Breast epithelium (tissue), 4 donors: ENCODE measurements at places on chromosomes 4 and X. TPM values are rescaled to one million over a fixed set of nuclear protein-coding genes. Genes with fewer than 3 reads are reported as not detected.

- H3K27ac ChIP-seq = no peak overlapping the region
- H3K4me3 ChIP-seq = no peak overlapping the region
- H3K4me1 ChIP-seq = no peaks in the 10 kb centered on the region
Measured at GRCh38 chr4:154593868-154594267, 3.3 kb upstream of the FGA start.

DNA sequence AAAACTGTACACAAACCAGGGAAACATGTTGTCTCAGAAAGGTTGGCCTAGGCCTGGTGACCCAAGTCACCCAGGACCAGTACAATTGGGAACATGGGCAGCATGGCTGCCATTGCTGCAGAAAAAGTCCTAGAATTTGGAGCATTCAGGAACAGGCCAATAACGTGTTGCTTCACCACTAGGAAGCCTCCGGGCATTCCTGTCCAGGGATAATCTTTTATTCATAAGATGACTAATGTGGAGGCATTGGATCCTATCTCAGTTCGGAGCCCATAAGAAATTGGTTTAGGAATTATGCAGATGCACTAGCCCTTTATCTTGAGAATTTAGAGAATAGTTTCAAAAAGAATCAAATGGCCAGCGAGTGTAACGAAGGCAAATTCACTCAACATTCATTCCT, 242.8 kb upstream of the NDST4 start:
- no peaks in the 10 kb centered on the region for H3K36me3 ChIP-seq
- H3K4me3 ChIP-seq = no peak overlapping the region
- no peak overlapping the region for H3K27ac ChIP-seq
- no peaks in the 10 kb centered on the region for H3K27me3 ChIP-seq

DNA sequence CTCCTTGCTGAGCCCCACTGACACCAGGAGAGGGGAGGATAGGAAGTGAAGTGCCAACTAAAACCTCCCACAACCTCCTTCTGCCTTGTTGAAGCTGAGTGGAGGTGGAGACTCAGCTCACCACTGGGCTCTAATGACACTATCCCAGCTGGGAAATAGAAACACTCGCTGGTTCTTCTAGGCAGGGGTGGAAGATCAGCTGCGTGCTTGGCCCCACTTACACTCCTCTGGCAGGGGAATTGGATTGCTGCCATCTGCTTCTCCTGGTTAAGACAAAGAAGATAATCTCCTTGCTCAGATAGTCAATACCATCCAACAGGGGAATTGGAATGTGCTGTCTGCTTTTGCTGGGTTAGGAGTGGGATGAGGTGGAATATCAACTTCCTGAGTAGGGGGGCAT, 392.5 kb downstream of the ZNF674 start:
- H3K36me3 ChIP-seq = no peaks in the 10 kb centered on the region
- no peaks in the 10 kb centered on the region for H3K4me1 ChIP-seq
- no peak overlapping the region for H3K27ac ChIP-seq
- DNase-seq = no peak

DNA sequence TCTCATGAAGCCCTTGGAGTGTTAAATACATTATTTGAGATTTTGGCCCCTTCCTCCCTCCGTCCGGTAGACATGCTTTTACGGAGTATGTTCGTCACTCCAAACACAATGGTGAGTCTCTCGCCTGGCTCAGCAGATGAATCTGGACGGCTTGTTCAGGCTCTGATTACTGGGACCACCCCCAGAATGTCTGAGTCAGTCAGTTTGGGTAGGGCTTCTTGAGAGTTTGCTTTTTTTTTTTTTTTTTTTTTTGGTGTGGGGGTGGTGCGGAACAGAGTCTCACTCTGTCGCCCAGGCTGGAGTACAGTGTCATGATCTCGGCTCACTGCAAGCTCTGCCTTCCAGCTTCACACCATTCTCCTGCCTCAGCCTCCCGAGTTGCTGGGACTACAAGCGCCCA, 62.4 kb upstream of the MSANTD1 start:
- H3K4me3 ChIP-seq = no peak overlapping the region
- H3K27me3 ChIP-seq = no peaks in the 10 kb centered on the region
- no peaks in the 10 kb centered on the region for H3K36me3 ChIP-seq
- no peak for DNase-seq

GRCh38 chr4:6783111-6783981, 819 bp downstream of the KIAA0232 start:
- peak; percentile 85 for DNase-seq
- H3K4me3 ChIP-seq = peak overlapping the region; percentile 99
- peaks cover 9% of the 10 kb centered on the region for H3K4me1 ChIP-seq
- H3K27ac ChIP-seq = peak overlapping the region; percentile 99
- H3K27me3 ChIP-seq = no peaks in the 10 kb centered on the region

DNA sequence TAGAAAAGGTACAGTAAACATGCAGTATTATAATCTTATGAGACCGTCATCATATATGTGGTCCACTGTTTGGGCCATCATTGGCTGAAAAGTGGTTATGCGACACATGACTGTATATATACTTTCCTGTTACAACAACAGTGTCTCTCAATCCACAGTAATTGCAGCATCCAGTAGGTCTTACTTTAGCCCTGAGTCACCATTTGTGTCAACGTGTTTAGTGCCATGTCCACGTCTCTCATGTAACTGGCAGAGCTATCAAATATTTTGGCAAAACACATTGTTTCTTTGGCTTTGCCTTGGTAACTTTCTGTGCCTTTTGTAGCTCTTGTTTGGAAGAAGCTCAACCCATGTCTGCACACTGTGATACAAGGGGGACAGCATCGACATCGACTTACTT, 73.8 kb downstream of the CD38 start:
- no peaks in the 10 kb centered on the region for H3K36me3 ChIP-seq
- no peak overlapping the region for H3K4me3 ChIP-seq
- no peaks in the 10 kb centered on the region for H3K4me1 ChIP-seq
- H3K27ac ChIP-seq = no peak overlapping the region

DNA sequence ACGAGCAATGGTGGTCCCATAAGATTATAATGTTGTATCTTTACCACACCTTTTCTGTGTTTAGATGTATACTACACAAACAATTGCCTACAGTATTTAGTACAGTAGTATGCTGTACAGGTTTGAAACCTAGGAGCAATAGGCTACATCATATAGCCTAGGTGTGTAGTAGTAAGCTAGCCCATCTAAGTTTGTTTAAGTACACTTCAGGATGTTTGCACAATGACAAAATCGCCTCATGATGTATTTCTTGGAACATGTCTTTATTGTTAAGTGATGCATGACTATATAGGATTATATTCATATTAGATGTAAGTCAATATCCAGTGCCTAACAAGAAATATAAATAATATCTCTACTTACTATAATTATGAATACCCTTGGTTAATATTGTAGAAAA, 104.6 kb downstream of the SLC10A6 start:
- H3K27ac ChIP-seq = no peak overlapping the region
- no peak for DNase-seq
- H3K4me3 ChIP-seq = no peak overlapping the region
- H3K27me3 ChIP-seq = no peaks in the 10 kb centered on the region
- H3K4me1 ChIP-seq = no peaks in the 10 kb centered on the region

- H3K27me3 ChIP-seq = no peaks in the 10 kb centered on the region
- no peak for DNase-seq
- no peaks in the 10 kb centered on the region for H3K4me1 ChIP-seq
Measured at GRCh38 chrX:143027275-143027674, 1.5 kb downstream of the SPANXN4 start.

- H3K4me3 ChIP-seq = no peak overlapping the region
- no peak for DNase-seq
- no peak overlapping the region for H3K27ac ChIP-seq
- H3K36me3 ChIP-seq = no peaks in the 10 kb centered on the region
Measured at GRCh38 chr4:20046931-20047677, 204.6 kb upstream of the SLIT2 start.

GRCh38 chr4:180219080-180219479, 2024.1 kb upstream of the TENM3 start:
- H3K4me1 ChIP-seq = no peaks in the 10 kb centered on the region
- no peak overlapping the region for H3K4me3 ChIP-seq
- no peaks in the 10 kb centered on the region for H3K36me3 ChIP-seq
- H3K27ac ChIP-seq = no peak overlapping the region
- no peaks in the 10 kb centered on the region for H3K27me3 ChIP-seq

- no peaks in the 10 kb centered on the region for H3K4me1 ChIP-seq
- peak overlapping the region; percentile 41 for H3K27ac ChIP-seq
- peak overlapping the region; percentile 20 for H3K4me3 ChIP-seq
- no peaks in the 10 kb centered on the region for H3K36me3 ChIP-seq
- H3K27me3 ChIP-seq = no peaks in the 10 kb centered on the region
Measured at GRCh38 chrX:136780241-136780640, 491 bp downstream of the ARHGEF6 start.

DNA sequence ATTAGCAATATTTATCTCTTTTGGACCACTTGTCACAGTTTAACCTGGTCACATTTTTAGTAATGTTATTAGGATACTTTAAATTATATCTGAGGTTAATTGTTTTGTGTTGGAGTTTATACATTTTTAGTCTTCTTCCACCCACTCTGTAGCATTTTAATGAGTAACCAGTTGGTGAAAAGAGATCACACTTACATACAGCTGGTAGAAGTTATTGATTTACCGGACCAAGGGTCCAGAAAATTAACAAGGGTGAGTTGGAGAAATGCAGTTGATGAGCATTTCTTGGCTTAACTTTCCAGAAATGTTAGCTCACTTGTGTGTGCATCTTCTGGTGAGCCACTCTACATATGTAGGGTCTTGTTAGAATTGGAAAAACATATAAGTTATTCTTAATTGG, 219.6 kb downstream of the GRXCR1 start:
- DNase-seq = no peak
- H3K27ac ChIP-seq = no peak overlapping the region
- H3K4me3 ChIP-seq = no peak overlapping the region
- H3K36me3 ChIP-seq = no peaks in the 10 kb centered on the region
- H3K27me3 ChIP-seq = no peaks in the 10 kb centered on the region

DNA sequence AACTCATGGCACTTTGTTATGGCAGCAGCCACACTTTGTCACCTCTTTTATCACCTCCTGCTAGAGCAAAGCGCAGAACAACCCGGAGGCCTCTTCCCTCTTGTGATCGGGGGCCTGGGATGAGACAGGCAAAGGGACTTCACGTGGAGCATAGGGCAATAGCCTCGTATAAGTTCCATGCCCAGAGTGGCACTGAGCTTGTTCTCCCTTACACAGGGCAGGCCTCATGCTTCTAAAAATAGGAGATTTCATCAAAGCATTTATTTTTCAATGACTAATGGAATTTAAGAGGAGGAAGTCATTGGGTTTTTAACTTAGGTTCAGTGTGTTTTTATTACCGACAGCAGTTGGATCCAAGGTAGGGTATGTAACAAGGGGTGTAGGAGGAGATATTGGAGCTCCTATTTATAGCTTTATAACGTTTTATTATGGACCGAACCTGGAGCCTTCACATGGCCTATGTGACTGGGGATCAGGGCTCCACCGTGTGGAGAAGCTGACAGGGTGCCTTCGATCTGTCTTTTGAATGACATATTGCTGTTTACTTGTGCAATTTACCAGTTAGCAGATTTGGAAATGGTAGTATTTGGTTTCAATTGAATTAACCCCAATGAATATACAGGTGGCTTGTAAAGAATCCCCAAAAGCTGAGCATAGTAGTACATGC, 93.8 kb downstream of the SLC2A9 start:
- no peaks in the 10 kb centered on the region for H3K4me1 ChIP-seq
- no peaks in the 10 kb centered on the region for H3K27me3 ChIP-seq
- no peak overlapping the region for H3K27ac ChIP-seq
- H3K4me3 ChIP-seq = no peak overlapping the region
- H3K36me3 ChIP-seq = no peaks in the 10 kb centered on the region

DNA sequence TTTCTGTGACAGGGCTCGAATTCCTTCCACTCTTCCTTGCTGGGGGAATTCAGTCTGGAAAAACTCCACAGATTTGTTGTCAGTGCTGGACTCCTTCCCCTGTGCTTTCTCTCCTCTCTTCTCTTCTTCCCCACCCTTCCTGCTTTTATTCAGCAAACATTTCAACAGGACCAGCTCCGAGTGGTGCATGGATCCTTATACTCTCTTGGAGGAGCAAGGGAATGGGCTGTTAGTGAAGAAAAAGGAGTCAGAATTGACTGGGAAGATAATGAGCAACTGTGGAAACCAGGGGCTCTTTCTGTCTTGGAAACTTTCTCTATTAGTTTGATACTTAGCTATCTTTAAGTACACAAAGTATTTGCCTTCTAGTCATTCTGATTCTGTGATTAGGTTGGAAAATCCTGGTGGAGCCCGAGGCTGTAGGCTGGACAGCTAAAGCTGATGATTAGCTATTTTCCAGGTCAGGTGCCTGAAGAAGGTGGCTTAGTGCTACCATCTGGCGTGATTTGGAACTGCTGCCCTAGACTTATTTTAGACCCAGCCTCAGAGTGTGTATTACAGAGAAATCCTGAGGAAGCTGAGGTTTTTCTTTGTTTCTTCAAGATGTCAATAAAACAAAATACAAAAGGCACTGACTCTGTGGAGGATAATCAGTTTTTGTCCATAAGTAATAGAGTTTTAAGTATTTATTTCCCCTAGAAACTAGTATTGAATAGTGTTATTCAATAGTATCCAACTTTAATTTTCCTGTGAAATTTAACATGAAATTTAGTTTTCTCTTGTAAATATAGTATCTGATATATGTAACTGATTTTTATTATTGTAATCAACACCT, 38.4 kb downstream of the NAP1L5 start:
- no peaks in the 10 kb centered on the region for H3K27me3 ChIP-seq
- no peak overlapping the region for H3K27ac ChIP-seq
- H3K4me1 ChIP-seq = no peaks in the 10 kb centered on the region
- DNase-seq = peak; percentile 21
- H3K36me3 ChIP-seq = no peaks in the 10 kb centered on the region

GRCh38 chrX:52979993-52980392, 21.7 kb upstream of the FAM156A start:
- H3K27me3 ChIP-seq = peaks cover 32% of the 10 kb centered on the region
- no peak overlapping the region for H3K4me3 ChIP-seq
- H3K36me3 ChIP-seq = no peaks in the 10 kb centered on the region

- H3K27ac ChIP-seq = no peak overlapping the region
- no peaks in the 10 kb centered on the region for H3K36me3 ChIP-seq
- no peak overlapping the region for H3K4me3 ChIP-seq
- no peak for DNase-seq
- no peaks in the 10 kb centered on the region for H3K4me1 ChIP-seq
- no peaks in the 10 kb centered on the region for H3K27me3 ChIP-seq
Measured at GRCh38 chr4:81698538-81699296, 227.0 kb upstream of the RASGEF1B start.

Gene BEX5
- 5.3 TPM for total RNA-seq

Gene KIAA1210
- not detected for total RNA-seq

Gene SSX4
- total RNA-seq = not detected

Gene ENAM
- 0.32 TPM for total RNA-seq

Gene TGIF2LX
- total RNA-seq = not detected

Gene CYBB
- 13.1 TPM for total RNA-seq

Gene FIP1L1
- total RNA-seq = 67.5 TPM

Gene ZNF182
- 6.9 TPM for total RNA-seq

Gene CT45A10
- not detected for total RNA-seq

Gene FREM3
- not detected for total RNA-seq

Gene EGFL6
- 0.98 TPM for total RNA-seq

Gene PALLD
- total RNA-seq = 96.0 TPM

Gene XK
- total RNA-seq = 0.66 TPM

Gene ZBTB33
- 18.4 TPM for total RNA-seq

Gene SYP
- total RNA-seq = 1.0 TPM

Gene NWD2
- total RNA-seq = 0.66 TPM
